ENCODE measurements at places on chromosomes 6 and 20.

DNA sequence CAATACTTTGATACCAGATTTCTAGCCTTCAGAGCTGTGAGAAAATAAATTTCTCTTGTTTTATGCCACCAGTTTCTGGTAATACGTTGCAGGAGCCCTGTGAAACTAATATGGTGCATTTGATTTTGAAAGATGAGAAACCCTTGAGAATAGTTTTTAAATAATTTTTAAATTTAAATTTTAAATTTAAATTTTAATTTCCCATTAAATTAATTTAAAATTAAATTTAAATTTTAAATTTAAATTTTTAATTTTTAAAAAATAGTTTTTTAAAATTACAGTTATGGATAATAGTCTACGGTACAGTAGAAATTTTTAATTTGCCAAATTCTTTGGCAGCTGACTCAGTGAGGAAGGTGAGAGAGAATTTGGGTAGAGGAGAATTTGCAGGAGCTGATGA is 68.6 kb upstream of the SLC24A3 start:
- no peak for DNase-seq

GRCh38 chr20:59024111-59024530 is 4.9 kb downstream of the TUBB1 start:
- DNase-seq: no peak

- DNase-seq: no peak
Observed at GRCh38 chr6:142240179-142240578, 61.6 kb upstream of the ADGRG6 start.

- DNase-seq: no peak
Observed at GRCh38 chr6:80316686-80317231, 210.3 kb downstream of the BCKDHB start.

- DNase-seq: no peak
Observed at GRCh38 chr6:105212587-105212986, 32.8 kb upstream of the POPDC3 start.

Measured in left forelimb (tissue), 1 donor.